ENCODE measurements at places on chromosomes 3 and 15.

DNA sequence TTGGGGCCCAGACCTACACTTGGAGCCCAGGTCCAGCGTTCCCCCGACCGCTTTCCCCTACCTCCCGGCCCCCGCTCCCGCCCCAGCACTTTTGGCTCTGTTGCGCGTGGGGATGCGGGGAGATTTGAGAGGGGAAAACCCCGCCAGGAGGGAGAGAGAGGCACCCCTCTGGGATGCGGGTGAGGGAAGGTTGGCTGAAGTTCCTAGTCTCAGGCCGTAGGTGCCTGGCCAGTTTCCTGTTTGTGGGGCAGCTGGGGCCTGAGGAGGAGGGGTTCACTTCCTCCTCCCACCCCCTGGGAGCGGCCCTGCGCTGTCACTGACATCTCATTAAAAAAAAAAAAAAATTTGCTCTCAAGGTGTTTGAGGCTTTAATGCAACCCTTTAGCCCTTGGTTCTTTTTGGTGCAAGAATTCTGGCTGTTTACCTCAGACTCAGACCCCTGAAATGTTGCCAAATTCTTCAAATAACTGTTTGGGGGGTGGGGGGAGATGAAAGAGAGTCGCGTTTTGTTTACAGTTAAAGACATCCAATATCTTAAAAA, 2.6 kb downstream of the FAM43A start:
- peaks cover 9% of the 10 kb centered on the region for H3K36me3 ChIP-seq
- peak overlapping the region; percentile 80 for H3K4me3 ChIP-seq
- H3K4me1 ChIP-seq: peaks cover 16% of the 10 kb centered on the region
- DNase-seq: peak; percentile 78

- peaks cover 1% of the 10 kb centered on the region for H3K4me1 ChIP-seq
- no peak overlapping the region for H3K4me3 ChIP-seq
- H3K27ac ChIP-seq: no peak overlapping the region
- H3K36me3 ChIP-seq: no peaks in the 10 kb centered on the region
- no peaks in the 10 kb centered on the region for H3K27me3 ChIP-seq
Observed at GRCh38 chr3:45140141-45140769, 5.9 kb downstream of the CDCP1 start.

- H3K4me1 ChIP-seq: peaks cover 16% of the 10 kb centered on the region
- peaks cover 52% of the 10 kb centered on the region for H3K27me3 ChIP-seq
- no peak for DNase-seq
- no peaks in the 10 kb centered on the region for H3K36me3 ChIP-seq
- H3K27ac ChIP-seq: no peak overlapping the region
Observed at GRCh38 chr3:135499426-135499825, 466.1 kb upstream of the PPP2R3A start.

GRCh38 chr3:70982700-70983140, 600.8 kb downstream of the FOXP1 start:
- H3K36me3 ChIP-seq: peaks cover 31% of the 10 kb centered on the region
- H3K27ac ChIP-seq: peak overlapping the region; percentile 94
- no peaks in the 10 kb centered on the region for H3K27me3 ChIP-seq
- no peak overlapping the region for H3K4me3 ChIP-seq
- peaks cover 21% of the 10 kb centered on the region for H3K4me1 ChIP-seq

DNA sequence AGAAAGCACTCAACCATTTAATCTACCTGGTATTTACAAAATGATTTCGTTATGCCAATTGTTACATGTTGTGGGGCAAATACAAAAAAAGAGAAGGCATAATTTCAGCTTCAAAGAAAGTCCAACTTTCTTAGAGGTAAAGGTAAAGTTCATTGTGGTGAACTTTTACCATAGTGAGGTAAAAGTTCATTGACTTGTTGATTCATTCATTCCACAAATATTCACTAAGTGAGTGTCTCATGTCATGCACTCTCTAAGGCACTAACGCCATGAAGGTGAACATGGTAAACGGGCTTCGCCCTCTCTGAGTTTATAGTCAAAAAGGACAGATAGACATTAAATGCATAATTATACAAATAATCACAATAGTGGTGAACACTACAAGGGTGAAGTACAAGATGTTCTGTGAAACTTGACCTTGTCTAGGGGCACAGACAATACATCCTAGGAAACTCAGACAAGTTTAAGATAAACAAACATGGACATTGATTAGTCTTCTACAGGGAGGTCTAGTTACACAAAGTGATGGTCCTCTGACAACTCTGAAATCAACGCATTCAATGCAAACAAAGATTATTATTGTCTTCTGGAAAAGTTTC, 378.6 kb downstream of the MAGI1 start:
- H3K4me1 ChIP-seq: peaks cover 2% of the 10 kb centered on the region
- DNase-seq: no peak
- H3K4me3 ChIP-seq: no peak overlapping the region
- H3K36me3 ChIP-seq: no peaks in the 10 kb centered on the region
- H3K27me3 ChIP-seq: no peaks in the 10 kb centered on the region
- H3K27ac ChIP-seq: no peak overlapping the region

- no peaks in the 10 kb centered on the region for H3K36me3 ChIP-seq
- no peak overlapping the region for H3K27ac ChIP-seq
- H3K4me1 ChIP-seq: no peaks in the 10 kb centered on the region
- H3K4me3 ChIP-seq: no peak overlapping the region
- DNase-seq: no peak
Observed at GRCh38 chr3:19264424-19264823, 116.1 kb downstream of the KCNH8 start.

DNA sequence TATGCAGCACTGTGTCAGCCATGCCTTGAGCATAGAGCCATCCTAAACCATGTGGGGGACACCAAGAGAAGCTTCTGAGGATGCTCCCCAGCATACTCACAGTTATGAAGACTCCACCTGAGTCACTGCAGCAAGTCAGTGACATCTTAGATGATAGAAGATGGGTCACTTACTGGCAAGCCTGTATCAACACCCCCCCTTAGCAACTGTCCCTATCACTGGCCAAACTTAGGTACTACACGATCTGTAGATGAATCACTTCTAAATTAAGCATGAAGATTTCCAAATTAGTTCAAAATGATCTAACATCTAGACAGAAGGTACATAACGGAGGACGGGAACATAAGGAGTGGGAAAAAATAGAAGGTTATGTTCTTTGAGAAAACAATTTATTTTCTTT, 13.2 kb upstream of the LMCD1 start:
- H3K36me3 ChIP-seq: no peaks in the 10 kb centered on the region
- H3K27ac ChIP-seq: peak overlapping the region; percentile 49
- H3K4me3 ChIP-seq: no peak overlapping the region
- H3K27me3 ChIP-seq: no peaks in the 10 kb centered on the region
- DNase-seq: no peak

GRCh38 chr3:183359036-183359435, 69.4 kb downstream of the MCF2L2 start:
- no peak overlapping the region for H3K4me3 ChIP-seq
- no peaks in the 10 kb centered on the region for H3K36me3 ChIP-seq
- H3K4me1 ChIP-seq: no peaks in the 10 kb centered on the region
- no peaks in the 10 kb centered on the region for H3K27me3 ChIP-seq
- DNase-seq: no peak

- peak; percentile 73 for DNase-seq
- H3K4me1 ChIP-seq: no peaks in the 10 kb centered on the region
- no peak overlapping the region for H3K27ac ChIP-seq
- no peaks in the 10 kb centered on the region for H3K27me3 ChIP-seq
- H3K4me3 ChIP-seq: no peak overlapping the region
Observed at GRCh38 chr3:13655061-13655913, 106.4 kb downstream of the FBLN2 start.

- H3K27ac ChIP-seq: no peak overlapping the region
- H3K4me1 ChIP-seq: no peaks in the 10 kb centered on the region
- H3K36me3 ChIP-seq: no peaks in the 10 kb centered on the region
- no peaks in the 10 kb centered on the region for H3K27me3 ChIP-seq
- H3K4me3 ChIP-seq: no peak overlapping the region
- no peak for DNase-seq
Observed at GRCh38 chr3:39631136-39631535, 163.7 kb downstream of the MOBP start.

DNA sequence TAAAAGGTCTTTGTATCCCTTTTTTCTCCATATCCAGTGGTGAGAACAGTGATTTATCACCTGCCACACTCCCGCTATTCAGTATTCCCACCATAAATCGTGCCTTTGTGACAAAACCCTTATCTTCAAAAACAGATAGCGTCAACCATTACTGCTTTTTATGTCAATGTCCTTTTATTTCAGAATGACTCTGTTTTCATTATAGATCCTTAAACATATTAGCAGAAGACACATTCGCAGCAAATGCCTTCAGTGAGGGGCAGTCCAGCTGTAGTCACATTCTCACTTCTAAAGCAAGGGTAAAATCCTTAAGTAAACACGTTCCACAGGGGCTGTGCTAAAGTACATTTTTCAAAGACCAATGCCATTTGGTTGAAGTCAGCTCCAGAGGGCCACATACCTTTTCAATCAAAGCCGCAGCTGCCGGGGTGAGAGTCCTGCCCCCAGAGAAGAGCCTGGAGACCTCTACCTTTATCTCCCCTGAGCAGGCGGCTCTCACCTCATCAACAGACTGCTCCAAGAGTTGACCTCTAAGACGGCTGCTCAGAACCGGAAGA, 53.4 kb downstream of the PDZRN3 start:
- no peaks in the 10 kb centered on the region for H3K27me3 ChIP-seq
- H3K4me1 ChIP-seq: peaks cover 8% of the 10 kb centered on the region
- H3K36me3 ChIP-seq: no peaks in the 10 kb centered on the region
- no peak overlapping the region for H3K27ac ChIP-seq
- no peak overlapping the region for H3K4me3 ChIP-seq
- DNase-seq: no peak

DNA sequence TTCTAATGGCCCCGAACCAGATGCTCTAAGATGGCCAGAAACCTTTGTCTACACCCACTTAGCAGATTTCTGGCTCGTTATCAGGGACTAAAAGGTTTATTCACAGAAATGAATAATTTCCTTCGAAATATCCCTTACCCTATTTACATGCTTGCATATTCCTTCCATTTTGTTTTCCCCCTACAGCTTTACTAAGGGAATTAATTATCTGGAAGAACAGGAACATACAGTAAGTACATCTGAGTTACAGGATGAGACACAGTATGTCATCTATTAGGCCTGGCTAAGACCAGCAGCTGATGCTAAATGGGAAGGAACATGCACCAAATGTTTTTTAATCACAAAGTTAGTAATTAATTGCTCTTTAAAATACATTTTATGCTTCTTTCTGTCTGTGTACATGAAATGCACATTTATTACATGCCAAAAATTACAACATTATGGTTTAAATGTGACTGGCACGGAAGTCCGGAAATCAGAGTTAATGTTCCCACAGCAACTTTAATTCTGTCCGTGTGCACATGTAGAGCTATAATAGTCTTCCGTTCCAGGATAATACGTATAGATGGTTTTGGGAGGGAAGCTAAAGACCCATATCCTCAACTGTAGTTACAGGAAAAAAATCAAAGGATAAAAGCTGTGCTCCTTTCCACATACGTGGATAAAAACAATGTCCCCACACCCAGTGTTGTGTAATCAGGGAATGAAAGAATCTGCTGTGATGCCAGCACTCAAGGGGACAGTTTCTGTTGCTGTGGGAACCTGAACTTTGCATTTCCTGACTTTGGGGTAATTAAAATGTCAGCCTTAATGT, 82.0 kb downstream of the TIGIT start:
- peaks cover 5% of the 10 kb centered on the region for H3K36me3 ChIP-seq
- H3K4me1 ChIP-seq: peaks cover 26% of the 10 kb centered on the region
- DNase-seq: no peak
- H3K27me3 ChIP-seq: no peaks in the 10 kb centered on the region
- H3K4me3 ChIP-seq: no peak overlapping the region

- H3K36me3 ChIP-seq: peaks cover 37% of the 10 kb centered on the region
- no peak overlapping the region for H3K4me3 ChIP-seq
- no peak overlapping the region for H3K27ac ChIP-seq
- H3K4me1 ChIP-seq: no peaks in the 10 kb centered on the region
Observed at GRCh38 chr3:128906031-128906803, 26.8 kb downstream of the ACAD9 start.

DNA sequence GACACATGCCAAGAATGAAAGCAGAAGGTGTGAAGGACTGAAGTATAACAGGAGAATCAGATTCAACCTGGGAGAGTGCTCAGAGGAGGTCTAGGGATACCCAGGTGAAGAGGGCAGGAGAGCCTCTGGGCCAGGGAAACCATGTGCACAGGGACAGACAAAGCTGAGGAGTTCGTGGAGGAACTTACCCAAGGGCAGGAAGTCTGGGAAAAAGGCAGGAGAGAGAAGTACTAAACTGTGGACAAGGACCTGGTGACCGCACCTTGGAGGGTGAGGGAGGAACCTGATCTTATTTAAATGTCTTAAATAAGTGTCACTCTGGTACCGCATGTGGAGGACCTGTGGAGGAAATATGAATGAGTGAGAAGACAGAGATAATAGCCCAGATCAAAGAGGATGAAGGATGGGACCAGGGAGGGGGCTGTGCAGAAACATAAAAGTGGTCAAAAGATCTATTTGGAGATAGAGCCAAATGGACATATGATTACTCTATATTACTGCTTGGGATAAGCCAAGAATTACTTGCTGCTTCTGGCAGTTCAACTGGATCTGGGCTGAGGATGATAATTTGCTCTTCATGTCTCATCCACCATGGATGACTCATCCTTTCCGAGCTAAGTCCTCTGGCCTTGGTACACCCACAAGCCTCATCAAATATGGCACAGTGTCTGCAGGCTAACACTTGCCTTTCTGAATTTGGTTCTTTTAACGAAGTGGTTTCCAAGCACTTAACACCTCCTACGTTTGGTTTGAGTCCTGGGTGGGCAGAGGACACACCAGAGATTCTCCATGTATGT, 116.9 kb upstream of the NMNAT3 start:
- no peak overlapping the region for H3K27ac ChIP-seq
- no peaks in the 10 kb centered on the region for H3K27me3 ChIP-seq
- no peaks in the 10 kb centered on the region for H3K4me1 ChIP-seq
- H3K36me3 ChIP-seq: no peaks in the 10 kb centered on the region

GRCh38 chr3:59143447-59143846, 93.6 kb upstream of the CFAP20DC start:
- H3K27me3 ChIP-seq: no peaks in the 10 kb centered on the region
- no peaks in the 10 kb centered on the region for H3K36me3 ChIP-seq
- no peak for DNase-seq
- no peak overlapping the region for H3K4me3 ChIP-seq
- no peak overlapping the region for H3K27ac ChIP-seq

DNA sequence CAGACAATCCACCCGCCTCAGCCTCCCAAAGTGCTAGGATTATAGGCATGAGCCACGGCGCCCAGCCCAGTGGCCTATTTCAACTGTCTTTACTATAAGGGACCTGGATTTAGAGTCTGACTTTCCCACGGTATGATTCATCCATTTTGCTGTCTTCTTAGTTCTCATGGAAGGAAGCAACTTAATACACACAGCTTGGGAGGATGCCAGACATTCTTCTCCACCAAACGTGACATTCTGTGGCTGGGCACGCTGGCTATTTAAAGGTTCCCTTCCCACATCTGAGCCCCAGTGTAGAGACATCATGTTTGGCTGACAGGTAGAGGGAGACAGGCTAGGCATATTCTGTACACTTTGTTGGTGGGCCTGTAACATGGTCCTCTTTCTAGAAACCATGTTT, 26.2 kb downstream of the FAM43A start:
- DNase-seq: peak; percentile 46
- H3K4me1 ChIP-seq: no peaks in the 10 kb centered on the region
- H3K36me3 ChIP-seq: no peaks in the 10 kb centered on the region
- peak overlapping the region; percentile 27 for H3K27ac ChIP-seq
- H3K4me3 ChIP-seq: no peak overlapping the region
- H3K27me3 ChIP-seq: no peaks in the 10 kb centered on the region

All from lung (tissue), 17 donors.